ENCODE measurements at places on chromosomes 3 and 15.

- DNase-seq: no peak
These were observed 7.3 kb downstream of the B3GNT5 start for GRCh38 chr3:183260167-183260904.

DNA sequence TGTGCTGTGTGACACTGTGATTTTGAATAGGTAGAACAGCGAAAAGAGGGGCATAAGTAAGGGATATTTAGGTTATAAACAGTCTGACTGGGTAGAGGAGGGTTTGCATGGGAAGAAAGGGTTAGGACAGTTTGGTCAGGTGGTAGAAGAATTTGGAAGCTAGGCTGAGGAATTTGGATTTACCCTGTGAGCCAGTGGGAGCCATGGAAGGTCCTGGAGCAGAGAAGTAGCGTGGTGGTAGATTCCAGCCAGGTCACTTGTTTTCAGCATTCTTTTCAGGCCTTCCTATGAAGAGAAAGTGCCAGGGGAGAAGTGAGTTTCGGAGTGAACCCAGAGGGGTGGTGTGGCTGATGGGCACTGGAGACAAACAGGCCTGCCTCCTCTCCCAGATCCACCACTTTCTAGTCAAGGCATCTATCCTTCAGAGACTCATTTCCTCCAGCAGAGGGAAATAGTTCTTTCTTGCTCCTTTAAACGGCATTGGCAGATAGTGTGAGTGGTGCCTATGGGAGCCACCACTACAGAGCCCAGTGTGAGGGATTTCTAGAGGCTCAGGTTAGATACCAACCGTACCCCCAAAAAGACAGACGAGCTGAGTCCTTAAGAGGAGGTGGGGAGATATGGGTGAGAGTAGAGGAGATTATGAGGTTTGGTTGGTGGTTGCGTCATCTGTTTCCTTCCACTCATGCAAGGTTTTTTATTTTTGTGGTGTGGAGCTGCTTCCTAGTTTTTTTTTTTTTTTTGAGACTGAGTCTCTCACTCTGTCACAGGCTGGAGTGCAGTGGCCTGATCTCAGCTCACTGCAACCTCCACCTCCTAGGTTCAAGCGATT lies 21.2 kb downstream of the PXK start:
- no peak for DNase-seq

GRCh38 chr15:65731926-65732325 lies 60.2 kb downstream of the DENND4A start:
- DNase-seq: no peak

GRCh38 chr3:12948371-12948770 lies 107.0 kb upstream of the RPL32 start:
- peak; percentile 96 for DNase-seq

DNA sequence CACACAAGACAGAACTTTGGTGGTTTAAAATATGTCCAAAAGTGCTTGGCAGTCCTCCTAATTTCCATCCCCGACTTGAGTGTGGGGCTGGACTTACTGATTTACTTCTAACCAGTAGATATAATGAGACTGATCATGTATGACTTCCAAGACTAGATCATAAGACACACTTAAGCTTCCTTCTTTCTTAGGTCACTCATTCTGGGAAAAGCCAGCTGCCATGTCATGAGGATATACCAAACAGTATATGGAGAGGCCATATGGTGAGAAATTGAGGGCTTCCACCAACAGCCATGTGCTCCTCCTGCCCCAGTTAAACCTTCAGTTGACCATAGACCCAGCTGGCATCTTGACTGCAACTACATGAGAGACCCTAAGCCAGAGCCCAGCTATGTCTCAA lies 282.8 kb upstream of the PROK2 start:
- no peak for DNase-seq

DNA sequence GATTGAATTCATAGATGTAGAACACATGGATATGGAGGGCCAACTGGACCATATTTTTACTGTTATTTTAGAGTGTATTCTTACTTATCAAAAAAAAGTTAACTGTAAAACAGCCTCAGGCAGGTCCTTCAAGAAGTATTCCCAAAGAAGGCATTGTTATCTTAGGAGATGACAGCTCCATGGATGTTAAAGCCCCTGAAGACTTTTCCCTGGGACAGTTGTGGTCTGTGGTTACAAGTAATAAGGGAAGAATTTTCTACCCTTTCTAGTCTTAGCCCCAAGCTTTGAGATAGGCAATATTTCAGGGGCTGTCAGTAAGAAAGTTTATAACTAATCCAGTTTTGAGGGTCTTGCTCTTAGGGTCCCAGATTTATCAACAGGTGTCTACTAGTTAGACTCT lies 62.5 kb downstream of the LRRC49 start:
- DNase-seq: no peak

DNA sequence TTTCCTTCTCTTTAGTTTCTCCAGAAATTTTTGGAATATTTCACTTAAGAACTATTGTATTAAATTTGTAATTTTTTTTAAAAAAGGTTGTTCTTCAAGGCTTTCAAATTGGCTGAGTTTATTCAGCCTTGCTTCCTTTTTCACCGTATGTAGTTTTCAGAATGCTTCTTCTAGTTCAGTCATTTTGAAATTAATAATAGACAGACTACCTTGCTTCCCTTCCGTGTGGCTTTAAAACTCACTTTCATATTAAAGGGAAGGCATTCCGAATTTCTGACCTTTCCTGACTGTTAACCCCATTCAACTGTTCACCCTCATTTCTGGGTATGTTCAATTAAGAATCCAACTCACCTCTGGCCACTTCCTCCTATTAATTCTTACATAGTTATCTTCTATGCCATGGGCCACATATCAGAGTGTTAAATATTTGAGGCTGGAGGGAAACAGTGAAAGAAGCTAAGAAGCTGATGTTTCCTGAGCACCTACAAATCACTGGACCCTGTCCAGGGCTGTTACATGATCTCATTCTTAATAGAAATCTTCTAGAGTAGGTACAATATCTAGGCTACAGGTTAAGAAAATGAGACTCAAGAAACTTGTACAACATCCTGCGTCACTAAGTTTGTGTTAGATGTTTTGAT lies 237.5 kb downstream of the P3H2 start:
- no peak for DNase-seq

GRCh38 chr3:34534013-34534412 lies 735.6 kb downstream of the PDCD6IP start:
- DNase-seq: no peak

DNA sequence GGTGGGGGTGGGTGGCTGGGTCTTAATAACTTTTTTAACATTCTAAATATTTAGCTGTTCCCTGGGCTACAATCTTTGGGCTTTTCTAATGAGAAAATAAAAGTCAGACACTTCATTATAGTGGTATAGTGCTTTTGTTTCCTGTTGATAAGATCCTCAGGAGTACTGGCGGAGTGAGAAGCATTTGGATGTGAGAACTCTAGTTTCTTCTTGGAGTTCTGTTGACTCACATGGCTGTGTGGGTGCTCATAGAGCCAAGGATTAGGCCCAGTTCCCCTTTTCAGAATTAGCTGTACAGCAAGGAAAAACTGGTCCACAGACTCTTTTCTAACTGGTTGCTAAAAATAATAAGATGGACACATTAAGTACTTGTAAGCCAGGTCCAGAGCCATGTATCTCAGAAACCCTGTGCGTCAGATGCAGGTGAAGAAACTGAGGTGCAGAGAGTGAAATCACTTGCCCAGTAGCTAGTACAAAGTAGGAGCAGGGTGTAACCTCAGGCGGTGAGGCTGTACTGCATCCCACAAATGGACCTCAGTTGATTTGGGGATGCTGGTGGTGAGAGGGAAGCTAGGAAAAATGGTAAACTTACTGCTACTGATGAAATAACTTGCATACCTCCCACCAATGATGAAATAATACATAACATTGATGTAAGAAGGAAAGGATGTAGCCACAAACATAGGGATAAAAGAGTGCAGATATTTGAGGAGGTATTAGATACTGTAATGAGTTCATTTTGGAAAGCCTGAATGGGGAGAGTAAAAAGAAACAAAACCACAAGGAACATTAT lies 2.3 kb downstream of the ITPR1 start:
- no peak for DNase-seq

DNA sequence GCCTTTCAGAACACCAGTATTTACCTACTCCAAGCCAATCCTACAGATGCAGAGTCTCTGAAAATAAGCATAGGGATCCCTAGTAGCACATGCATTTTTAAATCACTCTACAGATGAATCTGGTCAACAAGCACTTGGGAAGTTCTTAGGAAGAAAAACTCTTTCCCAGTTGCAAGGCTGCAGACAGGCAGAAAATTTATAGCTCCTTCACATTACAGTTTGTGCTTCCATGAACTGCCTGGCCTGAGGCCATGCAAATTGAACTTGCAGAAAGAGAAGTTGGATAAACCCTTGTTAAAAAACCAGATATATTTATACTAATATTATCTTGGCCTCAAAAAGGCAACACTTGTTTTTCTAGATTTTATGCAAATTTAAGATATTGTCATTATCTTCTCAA lies 256.9 kb downstream of the EPHA3 start:
- DNase-seq: no peak

- DNase-seq: no peak
These were observed 16.8 kb downstream of the LPP start for GRCh38 chr3:188170461-188171459.

- DNase-seq: peak; percentile 85
These were observed 107.7 kb downstream of the IGF2BP2 start for GRCh38 chr3:185717121-185717520.

DNA sequence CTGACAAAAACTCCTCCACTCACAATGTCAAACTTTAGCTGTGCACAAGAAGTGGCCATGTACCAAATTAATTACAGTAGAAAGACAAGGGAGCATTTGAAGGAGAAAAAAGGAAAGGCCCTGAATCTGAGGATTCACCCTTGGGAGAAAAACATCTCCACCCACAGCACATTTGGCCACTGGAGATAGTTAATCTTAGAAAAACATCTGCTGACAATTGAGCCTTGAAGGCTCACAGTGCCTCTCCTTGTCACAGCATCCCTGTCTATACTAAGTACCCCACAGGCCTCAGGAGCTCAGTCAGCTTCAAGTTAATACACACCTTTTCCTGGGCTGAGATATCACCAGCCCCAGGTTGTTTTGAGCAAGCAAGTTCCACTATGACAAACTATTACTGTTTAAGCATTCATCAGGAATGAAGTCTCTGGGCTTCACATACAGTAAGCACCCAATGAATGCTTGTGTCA lies 78.1 kb upstream of the SETMAR start:
- DNase-seq: no peak

DNA sequence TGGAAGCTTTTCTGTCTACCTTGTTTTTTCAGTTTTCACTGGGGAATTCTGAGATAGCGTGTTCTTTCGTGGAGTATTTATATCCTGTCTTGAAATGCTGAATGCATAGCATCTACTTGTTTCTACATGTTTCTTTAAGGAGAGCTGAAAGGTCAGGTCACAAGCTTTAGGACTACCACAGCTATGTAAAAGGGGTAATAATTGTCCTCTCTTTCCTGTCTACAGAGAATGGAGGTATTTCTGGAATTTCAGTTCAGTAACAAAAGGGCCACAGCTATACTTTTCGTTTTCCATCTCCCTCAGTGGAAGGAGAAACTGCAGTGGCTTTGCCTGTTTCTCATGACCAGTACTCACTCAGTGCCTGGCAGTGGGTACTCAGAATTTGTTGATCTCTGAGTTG lies 4.7 kb downstream of the INAFM2 start:
- DNase-seq: peak; percentile 70

DNA sequence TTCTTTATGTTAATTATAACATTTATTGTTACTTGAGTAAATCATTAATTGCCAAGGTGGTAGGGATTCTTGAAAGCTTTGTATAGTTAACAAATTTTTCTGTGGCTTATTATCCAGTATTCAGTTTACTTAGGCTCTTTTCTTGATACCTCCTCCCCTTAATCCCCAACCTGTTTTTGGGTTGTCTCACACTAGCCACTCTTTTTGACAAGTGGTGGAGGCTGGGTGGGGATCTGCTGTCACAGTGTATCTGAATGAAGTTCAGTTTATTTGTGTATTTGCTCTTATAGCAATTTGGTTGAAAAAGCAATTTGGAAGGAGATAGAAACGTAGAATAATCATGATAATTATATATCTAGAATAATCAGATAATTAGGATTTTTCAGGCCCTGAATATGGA lies 43.8 kb downstream of the STT3B start:
- no peak for DNase-seq

DNA sequence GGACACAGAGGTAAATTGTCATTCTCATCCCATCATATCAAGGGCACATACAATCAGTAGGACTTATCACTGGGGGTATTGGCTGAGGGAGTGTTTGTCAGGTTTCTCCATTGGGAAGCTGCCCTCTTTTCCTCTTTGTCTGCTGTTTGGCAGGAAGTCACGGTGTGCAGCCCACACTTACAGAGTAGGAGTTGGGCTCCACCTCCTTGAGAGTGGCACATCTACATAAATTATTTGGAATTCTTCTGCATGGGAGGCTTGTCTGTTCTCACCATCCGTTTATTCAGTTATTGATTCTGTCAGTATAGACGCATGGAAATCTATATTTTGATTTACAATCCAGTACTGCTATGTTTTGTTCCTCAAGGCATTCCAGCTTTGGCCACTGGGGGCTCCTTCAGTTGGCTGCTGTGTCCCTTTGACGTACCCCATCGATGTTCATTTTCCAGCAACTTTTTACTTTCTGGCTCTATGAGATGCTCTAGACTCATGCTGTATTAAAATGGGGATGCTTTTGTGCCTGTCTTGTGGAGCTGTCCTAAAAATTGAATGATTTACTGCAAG lies 200.3 kb downstream of the SLCO3A1 start:
- no peak for DNase-seq

DNA sequence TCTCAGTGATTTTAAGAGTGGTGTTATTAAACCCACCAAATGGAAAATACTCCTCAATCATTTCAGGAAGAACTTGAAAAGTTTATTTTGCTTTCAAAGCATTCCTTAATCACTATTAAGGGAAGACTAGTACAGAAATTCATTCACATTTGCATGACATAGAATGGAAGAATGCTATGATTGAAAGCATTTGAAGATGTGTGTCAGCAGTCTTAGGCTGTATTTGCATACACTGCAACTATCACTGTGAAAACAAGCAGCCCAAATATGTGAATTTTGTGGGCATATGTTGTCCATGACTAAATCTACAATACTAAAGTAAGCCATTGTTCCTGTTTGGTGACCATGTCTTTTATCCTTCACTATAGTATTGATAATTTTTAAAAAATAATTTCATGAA lies 95.8 kb downstream of the CNTN3 start:
- no peak for DNase-seq

GRCh38 chr3:122974764-122975162 lies 52.8 kb downstream of the SEMA5B start:
- peak; percentile 88 for DNase-seq

- DNase-seq: peak; percentile 1
These were observed 474.0 kb downstream of the FGF12 start for GRCh38 chr3:192253138-192253887.
